Fibroblast of skin of right quadriceps (primary cell): ENCODE measurements at places on chromosomes 7 and 10.
A peak's percentile ranks its signal among the peaks of the same experiment; 100 is the strongest.

DNA sequence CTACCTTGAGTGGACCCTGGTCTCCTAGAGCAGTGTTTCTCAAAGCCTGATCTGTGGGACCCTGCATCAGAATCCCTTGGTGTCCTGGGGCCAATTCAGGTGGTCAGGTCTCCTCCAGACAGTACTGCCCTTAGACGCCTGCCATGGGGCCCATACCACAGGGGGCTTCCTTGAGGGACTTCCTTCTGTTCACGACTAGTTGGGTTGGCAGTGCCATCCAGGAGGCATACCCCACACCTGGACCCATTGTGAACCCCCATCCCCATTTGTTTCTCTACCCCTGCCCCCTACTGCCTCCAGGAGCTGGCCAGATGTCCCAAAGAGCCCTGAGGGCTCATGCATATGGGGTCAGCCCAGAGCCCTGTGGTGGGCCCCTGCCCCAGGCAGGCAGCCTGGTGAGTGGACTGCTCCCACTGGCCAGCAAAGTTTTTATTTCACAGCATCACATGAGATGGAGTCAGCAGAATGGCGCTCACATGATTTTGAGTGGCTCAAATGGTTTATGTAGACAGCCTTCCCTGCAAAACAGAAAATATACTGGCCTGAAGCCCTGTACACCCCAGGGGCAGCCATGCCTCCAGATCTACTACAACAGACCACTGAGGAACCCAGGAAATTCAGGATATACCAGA is 259.9 kb upstream of the ZMIZ1 start:
- no peak for DNase-seq

DNA sequence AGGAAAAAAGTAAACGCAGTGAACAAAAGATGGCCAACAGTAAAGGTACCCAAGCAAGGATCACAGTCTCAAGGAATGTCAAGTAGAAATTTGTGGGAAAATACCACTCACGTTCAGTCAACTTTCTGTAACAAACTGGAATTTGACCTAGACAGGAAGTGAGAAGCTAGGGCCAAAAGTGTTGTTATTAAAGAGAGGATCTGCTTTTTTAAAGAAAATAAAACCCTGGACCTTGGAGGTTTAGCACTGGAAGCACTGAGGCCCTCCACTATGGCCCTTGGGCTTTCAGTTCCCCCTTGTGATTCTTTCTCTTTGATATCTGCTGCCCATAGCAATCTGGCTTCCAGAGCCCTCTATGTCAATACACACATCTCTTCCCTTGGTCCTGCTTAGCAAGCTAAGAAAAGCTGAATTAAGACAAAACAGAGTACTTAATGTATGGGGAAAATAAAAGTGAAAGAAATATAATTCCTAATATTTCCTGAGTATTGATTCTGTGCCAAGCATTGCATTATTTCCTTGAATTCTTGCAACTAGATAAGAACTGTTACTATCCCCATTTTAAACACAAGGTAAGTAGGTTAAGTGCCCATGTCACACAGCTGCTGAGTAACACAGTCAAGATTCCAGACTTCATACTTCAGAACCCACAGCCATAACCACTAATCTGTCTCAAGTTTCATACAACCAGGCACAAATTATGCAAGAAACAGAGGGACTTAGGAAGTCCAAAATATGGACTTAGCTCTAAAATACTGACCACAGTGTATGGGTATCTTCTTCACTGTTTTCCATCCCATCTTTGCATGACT is 2.6 kb upstream of the ZNF438 start:
- DNase-seq, result peak; percentile 94

- no peak for DNase-seq
These were observed 33.4 kb upstream of the KNDC1 start for GRCh38 chr10:133126431-133127290.

GRCh38 chr7:2010551-2011265 is 222.0 kb downstream of the MAD1L1 start:
- no peak for DNase-seq

DNA sequence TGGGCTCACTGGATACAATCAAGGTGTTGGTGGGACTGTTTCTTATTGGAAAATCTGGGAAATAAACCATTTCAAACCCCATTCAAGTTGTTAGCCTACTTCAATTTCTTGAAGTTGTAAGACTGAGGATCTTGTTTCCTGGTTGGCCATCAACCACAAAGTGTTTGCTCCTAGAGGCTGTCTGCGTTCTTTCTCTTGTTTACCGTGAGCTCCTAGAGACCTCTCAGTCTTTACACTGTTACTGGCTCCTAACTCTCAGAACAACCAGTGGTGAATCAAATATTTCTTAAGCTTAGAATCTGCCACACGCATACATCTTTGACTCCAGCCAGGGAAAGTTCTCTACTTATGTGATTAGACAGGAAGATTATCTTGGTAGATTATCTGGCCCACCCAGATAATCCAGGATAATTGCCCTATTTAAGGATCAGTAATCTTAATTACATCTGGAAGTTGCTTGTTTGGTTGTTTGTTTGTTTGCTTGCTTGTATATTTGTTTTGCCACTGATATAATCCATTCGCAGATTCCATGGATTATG is 798.7 kb downstream of the IPMK start:
- DNase-seq, result no peak

- DNase-seq, result peak; percentile 21
These were observed 321.1 kb downstream of the PARD3 start for GRCh38 chr10:34494012-34494411.

- DNase-seq, result peak; percentile 79
These were observed 1.3 kb downstream of the SEMA3D start for GRCh38 chr7:85185424-85186082.

GRCh38 chr7:156497776-156498509 is 142.6 kb upstream of the RNF32 start:
- no peak for DNase-seq

- DNase-seq, result no peak
These were observed 313.0 kb upstream of the FZD1 start for GRCh38 chr7:90951229-90951628.

DNA sequence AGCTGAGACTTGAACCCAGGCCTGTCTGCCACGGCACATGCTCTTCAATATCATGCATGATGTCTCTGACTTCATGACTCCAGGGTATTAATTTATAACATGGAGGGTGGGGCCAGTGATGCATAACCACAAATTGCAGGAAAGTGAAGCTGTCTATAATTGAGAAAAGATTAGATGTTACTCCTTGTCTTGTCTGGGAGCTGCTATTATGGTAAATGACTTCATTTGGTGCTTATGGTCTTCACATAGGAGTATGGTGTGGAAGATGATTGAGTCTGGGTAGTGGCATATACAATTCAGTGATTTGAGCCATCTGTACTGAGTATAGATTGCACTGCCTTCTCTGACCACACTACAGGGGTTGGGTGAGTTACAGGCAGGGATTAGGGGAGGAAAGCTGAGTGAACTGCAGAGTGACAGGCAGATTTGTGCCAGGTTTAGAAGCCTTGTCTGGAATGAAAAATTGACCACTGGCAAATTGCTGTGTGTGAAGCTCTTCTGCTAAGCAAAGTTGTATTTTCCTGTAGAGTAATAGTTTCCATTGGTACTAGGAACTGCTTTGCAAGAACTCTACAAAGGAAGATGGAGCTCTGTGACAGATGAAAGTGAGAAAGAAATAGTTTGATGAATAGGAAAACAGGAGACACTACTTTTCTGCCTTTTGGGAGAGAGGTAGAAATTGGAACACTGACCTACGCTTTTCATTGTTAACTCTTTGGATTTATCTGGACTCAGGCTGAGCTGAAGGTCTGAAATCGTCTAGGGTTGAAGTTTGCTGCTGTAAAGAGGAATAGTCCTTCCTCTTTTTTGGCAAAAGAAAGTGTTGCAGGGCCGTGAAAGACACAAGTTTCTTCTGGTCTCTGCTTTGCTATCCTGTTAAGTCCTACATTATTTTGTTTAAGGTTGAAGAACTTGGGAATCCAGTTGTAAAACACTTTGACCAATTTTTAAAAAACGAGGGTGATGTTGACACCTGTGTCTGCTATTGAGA is 2.7 kb downstream of the SND1 start:
- peak; percentile 18 for DNase-seq

- no peak for DNase-seq
These were observed 13.3 kb downstream of the HOXA4 start for GRCh38 chr7:27116962-27117886.

GRCh38 chr10:89888321-89889070 is 187.1 kb downstream of the KIF20B start:
- DNase-seq, result no peak

- DNase-seq, result no peak
These were observed 157.4 kb downstream of the DYNC1I1 start for GRCh38 chr7:95929710-95930280.

DNA sequence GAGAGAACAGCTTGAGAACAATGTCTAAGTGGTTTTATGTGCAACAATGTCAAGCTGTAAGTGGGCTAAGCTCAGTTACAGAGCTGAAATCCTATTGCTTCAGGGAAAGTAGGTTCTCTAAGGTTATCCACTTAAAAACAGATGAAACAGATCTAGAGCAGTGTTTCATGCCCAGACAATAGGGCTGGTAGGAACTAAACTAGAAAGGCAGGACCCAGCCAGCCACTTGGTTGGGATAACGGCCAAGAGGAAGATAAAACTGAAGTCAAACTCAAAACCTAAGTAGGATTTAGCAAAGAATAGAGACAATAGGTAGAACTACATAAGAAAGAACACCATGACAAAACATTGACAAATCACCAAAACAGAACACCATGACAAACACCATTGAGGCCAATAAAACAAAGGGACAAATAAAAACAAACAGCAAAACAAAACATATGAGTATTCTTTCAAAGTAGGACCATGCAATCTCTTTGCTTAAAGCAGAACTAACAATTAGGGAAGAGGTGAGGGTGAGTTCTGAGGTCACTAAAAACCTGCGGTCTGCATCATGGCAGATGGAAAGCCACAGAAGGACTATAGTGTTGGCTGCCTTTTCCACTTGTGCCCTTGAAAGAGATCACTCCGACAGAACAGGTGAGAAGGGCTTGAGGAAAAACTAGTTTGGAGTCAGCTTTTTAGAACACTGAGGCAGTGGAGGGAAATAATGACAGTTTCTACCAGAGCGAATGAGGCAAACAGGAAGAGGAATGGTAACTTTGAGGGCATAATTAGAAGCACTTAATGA is 81.0 kb downstream of the HGF start:
- DNase-seq, result no peak
